ENCODE measurements at places on chromosomes 16 and 17. TPM values are rescaled to one million over a fixed set of nuclear protein-coding genes. Genes with fewer than 3 reads are reported as not detected.

GRCh38 chr17:27793906-27794569 lies 6.3 kb downstream of the NOS2 start:
- DNase-seq: no peak

- DNase-seq: no peak
Measured at GRCh38 chr17:43453331-43453812, 30.4 kb upstream of the DHX8 start.

WNT9B gene
- not detected for total RNA-seq

- DNase-seq: peak; percentile 25
Measured at GRCh38 chr16:87956365-87957231, 5.4 kb downstream of the BANP start.

SLC4A1 gene
- total RNA-seq: not detected

GRCh38 chr17:7478276-7479212 lies 887 bp downstream of the ZBTB4 start:
- no peak for DNase-seq

DNA sequence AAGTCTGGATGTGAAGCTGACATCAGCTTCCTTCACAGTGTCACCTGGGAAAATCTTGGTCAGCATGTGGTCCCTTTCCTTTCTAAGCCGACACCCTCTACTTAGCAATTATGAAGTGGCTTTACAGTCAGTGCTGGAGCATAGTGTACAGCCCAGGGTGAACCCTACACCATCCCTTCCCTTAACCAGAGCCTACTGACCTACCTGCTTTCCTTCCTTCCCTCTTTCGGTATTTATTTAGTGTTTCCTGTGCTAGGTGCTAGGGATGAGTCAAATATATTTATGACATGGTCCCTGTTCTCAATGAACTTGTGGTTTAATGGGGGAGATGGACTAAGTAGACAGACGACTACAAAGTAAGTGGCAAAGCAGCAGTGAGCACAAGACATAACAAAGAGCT lies 77.5 kb downstream of the CDK5R1 start:
- no peak for DNase-seq

GRCh38 chr17:40480501-40481003 lies 20.9 kb downstream of the TNS4 start:
- no peak for DNase-seq

MYH1 gene
- not detected for total RNA-seq

TUBD1 gene
- total RNA-seq: 22.2 TPM

- no peak for DNase-seq
Measured at GRCh38 chr16:1333854-1334700, 632 bp downstream of the BAIAP3 start.

GRCh38 chr17:44601973-44602372 lies 44.7 kb downstream of the FZD2 start:
- no peak for DNase-seq

GRCh38 chr16:52095471-52095870 lies 451.5 kb downstream of the TOX3 start:
- DNase-seq: no peak
